ENCODE measurements at places on chromosomes 1 and 21. TPM values are rescaled to one million over a fixed set of nuclear protein-coding genes. Genes with fewer than 3 reads are reported as not detected.
A peak's percentile ranks its signal among the peaks of the same experiment; 100 is the strongest.

NKAIN1 gene
- total RNA-seq = 1.9 TPM

HTR6 gene
- not detected for total RNA-seq

PRR9 gene
- not detected for total RNA-seq

GNG12 gene
- total RNA-seq = 28.7 TPM

LAX1 gene
- not detected for total RNA-seq

MARCKSL1 gene
- total RNA-seq = 317 TPM

PLEKHA6 gene
- total RNA-seq = 71.7 TPM

FCRL4 gene
- not detected for total RNA-seq

SASS6 gene
- 1.8 TPM for total RNA-seq

LCE3D gene
- total RNA-seq = not detected

NGF gene
- 0.14 TPM for total RNA-seq

DNA sequence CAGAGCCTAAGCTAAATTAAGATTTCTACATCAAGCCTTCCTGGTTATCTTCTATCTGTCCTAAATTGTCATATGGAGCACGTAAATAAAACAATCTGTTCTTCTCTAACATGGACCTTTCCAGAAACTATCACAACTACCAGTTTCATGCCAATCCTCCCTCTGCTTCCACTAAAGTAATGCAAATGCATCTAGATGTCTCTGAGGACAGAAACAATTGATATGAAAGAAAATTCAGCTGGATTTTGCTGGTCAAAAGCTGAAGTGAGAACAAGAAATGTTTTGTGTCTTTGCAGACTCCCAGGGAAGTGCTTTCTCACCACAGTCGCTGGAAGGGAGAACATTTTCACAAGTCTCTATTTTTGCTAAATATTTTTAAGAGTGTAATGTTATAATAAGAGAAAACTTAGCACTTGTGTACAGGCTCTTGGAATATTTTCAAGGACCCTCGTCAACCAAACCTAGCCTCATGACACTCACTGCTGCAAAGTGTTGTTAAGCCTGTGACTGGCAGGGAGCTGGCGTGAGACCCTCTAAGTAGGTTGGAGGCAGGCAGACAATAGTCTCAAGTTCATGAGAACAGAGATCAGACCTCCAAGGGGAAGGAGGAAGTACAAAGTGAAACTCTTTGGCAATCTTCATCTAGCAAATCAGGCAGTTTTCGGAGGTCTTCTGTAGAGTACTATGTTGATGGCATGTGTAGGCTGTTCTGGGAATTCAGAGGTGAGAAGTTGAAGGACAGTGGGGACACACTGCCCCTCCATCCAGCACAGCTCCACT, 38.8 kb downstream of the DNASE2B start:
- DNase-seq = no peak

- no peak for DNase-seq
Measured at GRCh38 chr1:230752407-230752806, 5.2 kb downstream of the CAPN9 start.

GRCh38 chr1:109933856-109934711, 23.4 kb downstream of the CSF1 start:
- DNase-seq = no peak

DNA sequence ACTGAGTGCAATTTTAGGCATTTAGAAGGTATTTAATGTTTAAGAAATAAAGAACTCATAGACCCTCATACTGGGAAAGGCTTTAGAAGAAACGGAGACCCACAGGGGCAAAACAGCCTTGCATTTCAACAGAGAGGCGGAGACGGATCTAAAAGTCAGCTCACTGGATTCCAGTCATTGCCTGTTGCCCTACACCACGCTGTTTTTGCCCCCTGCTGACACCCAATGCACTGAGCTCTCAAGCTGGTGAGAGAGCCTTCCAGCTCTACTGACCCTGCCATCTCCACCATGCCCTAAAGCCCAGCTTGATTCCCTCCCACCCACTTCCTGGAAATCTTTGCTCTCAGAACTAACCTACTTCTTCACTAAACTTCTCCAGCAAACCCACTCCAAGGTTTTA, 7.2 kb upstream of the TRAF3IP3 start:
- no peak for DNase-seq

GRCh38 chr1:166951050-166951449, 24.3 kb downstream of the ILDR2 start:
- DNase-seq = no peak

DNA sequence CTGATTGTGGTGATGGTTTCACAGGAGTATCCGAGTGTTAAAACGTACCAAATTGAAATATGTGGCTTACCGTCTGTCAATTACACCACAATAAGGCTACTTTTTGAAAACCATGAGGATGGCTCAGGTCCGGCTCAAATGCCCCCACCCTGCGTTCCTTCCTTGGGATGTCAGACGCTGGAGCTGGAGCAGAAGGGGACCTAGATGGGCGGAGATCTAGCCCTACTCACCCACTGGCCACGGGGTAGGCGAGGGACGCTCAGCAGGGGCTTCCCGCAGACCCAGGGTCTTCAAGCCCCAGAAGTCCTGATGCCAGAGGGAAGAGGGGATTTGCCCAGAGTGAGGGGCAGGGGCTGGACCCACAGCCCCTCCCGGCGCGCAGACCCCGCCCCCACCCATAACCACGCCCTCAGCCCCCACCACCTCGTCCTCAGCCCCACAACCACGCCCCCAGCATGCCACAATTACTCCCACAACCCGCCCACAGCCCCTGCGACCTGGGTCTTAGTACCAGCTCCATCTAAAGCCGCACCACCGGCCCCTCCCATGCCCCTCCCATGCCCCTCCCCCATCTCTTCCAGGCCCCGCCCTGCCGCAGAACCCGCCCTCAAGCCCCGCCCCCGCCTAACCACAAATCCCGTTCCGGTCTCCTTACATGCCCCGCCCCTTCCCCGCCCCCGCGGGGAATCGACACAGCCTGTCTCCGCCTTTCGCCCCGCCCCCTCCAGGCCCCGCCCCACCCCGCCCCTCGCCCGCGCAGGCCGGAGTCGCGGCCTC, at the start of gene LRRC3:
Gene LRRC3 (plus strand): TSS at position 764 of the 777 bp plus-strand sequence. CDS start 1,135 bp downstream, outside the sequence.
- peak; percentile 98 for DNase-seq

DNA sequence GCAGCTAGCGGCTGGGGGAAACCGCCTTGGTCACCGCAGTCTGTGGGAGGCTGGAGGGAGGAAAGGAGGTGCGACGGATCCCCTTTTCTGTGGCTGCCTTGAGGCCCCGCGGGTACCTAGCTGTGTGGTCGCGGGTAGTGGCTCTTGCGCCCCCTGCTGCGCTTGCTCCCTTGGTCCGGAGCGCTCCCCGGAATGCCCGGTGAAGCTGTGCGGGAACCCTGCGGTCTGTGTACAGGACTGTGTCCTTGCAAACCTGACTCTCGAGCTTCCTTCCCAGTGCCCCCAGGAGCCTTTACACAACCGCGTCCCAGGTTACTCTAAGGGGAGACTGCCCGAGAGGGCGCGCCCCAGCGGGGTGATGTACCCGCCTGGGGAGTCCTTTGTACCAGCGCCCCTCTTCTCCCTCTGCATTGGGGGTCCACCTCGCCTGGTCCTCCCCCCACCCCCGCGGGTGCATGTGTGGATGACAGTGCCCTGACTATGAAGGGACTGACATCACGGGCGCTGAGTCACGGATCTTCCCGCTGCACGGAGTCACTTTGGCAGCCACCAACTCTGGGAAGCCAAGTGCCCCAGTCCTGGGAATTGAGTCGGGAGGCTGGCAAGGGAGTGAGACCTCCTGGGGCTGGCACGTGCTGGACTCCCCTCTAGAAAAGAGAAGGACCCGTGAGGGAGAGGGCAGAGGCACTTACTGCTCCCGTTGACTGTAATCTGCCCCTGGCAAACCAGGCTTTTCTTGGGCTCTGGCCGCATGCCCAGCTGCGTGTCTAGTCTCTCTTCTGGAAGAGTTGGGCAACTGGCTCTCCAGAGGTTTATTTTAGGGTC, 816 bp downstream of the IL6R start:
- DNase-seq = peak; percentile 65

- DNase-seq = peak; percentile 43
Measured at GRCh38 chr21:42164064-42164789, 54.7 kb upstream of the ABCG1 start.

- no peak for DNase-seq
Measured at GRCh38 chr21:15964236-15964855, 234.6 kb downstream of the USP25 start.

- DNase-seq = no peak
Measured at GRCh38 chr1:72117621-72118020, 164.7 kb downstream of the NEGR1 start.

DNA sequence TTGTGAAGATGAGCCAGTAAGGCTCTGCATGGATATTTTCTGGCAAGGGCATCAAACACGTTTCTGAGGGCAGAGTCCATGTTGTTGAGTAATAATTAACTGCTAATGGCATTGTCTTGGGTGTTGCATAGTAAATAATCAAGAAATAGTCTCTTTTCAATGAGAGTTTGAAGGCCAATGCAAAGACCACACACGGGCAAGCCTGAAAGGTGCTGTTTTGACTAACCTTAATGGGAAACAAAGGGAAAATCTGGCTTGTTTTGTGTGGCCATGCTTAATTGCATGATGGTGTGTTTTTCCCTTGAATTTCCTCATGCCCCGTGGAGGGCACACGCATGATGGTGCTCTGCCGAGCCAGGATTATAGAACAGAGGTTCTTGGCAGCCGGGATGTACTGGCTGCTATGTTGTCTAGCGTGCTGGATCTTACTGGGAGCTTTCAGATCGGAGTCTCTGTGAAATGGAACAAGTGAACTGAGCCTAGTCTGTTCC, 127.6 kb downstream of the NOS1AP start:
- DNase-seq = no peak

DNA sequence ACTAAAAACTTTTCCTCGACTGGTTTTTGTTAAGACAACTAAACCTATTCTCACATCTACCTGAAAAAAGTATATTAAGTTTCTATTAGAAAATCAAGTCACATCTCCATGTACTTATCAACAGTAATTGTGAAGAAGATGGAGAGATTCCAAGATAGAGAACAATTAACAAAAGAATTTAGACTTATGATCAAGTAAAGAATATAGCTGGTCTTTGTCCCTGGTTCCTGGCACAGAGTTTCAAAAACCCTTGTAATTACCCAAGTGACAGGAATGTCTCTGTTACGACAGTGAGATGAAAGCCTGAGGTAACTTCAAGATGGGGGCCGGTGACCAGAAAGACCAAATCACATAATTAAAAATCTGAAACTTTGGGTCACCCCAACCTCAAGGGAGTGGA, 91.6 kb downstream of the ASH1L start:
- no peak for DNase-seq

DNA sequence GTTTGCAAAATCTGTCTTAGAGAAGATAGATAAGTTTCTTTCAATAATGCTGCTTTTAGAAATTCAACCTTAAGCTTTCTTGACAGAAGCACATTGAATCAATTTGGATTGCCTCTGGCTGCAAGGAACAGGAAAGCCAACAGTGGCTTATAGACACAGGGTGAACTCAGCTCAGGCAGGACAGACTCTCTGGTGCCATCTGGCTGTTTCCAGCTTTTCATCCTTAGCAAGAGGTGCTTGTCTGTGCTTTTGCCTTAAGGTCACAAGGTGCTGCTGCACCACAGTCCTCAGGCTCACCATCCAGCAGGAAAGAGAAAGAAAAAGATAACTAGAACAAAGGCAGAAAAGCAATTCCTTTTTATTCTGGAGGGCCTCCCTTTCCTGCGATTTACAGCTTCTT, 93.7 kb upstream of the ETS2 start:
- peak; percentile 64 for DNase-seq

GRCh38 chr1:167819849-167820683, 93.9 kb downstream of the ADCY10 start:
- DNase-seq = peak; percentile 67

DNA sequence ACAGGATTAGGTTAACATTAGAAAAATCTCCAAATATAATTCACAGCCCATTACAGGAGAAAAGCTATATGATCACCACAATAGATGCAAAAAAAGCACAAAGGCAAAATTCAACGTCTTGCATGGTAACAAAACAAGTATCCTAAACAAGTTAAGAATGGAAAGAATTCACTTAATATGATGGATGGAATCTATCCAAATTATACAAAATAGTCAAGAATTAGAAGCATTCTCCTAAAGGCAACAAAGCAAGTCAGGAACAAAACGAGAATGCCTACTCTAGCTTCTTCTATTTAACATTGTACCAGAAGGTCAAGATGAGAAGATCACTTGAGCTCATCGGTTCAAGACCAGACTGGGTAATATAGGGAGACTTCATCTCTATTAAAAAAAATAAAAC, 442.8 kb downstream of the SETD4 start:
- no peak for DNase-seq

DNA sequence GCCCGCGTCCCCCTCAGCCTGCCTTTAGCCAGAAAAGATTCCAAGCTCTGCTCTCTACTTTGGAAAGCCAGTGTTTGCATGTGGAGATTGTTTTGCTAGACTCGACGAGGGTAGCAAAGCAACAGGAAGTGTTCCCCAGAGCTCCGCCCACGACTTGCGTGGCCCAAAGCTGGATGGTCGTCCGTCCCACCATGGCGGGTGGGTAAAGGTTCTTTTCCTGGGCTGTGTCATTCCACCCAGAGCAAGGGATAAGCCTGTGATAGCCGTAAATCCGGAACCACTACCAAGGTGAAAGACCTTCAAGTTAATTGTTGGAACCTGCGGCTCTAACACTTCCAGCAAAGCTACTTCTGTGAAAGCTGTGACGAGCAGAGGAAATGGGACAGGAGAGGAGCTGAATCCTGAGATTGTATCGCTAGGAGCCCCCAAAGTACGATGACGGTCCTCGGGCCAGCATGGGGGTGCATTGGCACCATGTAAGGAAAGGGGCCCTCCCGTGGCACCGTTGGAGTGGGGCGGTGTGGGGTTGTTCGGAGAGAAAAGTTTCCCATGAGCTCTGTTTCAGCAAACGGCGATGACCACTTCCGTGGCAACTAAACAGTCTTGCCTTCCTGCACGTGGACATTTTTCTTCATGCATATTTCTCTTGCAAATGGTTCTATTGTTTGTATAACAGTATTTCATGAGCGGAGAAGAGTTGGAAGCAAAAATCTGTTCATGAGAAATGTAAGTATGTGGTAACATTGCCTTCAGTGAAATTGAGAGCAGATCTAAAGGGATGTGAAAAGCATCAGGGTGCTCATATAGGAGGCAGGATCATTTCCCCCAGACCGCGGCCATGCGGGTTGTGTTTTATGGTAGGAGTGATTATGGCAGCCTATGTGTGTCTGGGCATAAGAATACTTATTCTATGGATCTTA, 8.4 kb downstream of the MX2 start:
- DNase-seq = no peak

DNA sequence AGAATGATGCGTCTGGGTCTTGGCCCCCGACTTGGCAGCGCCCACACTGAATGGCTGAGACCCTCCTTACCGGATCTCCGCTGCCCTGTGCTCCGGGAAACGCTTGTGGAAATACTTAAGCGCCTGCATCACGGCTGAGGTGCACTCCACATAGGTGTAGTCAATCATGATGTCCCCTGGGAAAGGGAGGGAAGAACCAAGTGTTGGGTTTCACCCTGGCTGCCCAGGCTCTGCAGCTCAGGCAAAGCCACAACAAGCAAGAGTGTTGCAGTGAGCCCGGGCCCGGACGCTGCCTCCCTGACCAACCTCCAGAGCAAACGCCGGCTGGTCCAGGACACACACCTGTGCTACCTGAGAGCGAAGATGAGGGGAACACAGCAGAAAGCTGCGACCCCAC, 21.5 kb upstream of the SPATC1L start:
- no peak for DNase-seq

- DNase-seq = no peak
Measured at GRCh38 chr1:156532374-156532773, 31.8 kb upstream of the MEF2D start.

GRCh38 chr1:66350001-66350547, 183.9 kb upstream of the SGIP1 start:
- DNase-seq = peak; percentile 46

Data from cardiac muscle cell (in vitro differentiated cells and primary cell).